ENCODE measurements at places on chromosomes 6 and 20.

DNA sequence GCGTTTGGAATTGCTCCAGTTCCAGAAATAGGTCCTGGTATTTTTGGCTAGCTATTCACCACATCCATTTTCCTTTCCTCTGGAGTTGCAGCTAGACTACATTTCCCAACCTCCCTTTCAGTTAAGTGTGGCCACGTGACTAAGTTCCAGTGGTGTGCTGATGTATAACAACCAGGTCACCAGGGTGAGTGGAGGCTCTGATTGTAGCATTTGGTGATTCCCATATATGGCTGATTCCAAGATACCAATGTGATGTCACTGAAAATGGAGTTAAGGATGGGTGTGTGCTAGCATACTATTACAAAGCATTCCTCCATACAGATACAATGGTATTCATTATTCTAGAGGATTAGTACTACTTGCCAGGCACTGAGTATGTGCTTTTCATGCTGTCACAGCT lies 49.7 kb upstream of the STK35 start:
- no peak for DNase-seq

DNA sequence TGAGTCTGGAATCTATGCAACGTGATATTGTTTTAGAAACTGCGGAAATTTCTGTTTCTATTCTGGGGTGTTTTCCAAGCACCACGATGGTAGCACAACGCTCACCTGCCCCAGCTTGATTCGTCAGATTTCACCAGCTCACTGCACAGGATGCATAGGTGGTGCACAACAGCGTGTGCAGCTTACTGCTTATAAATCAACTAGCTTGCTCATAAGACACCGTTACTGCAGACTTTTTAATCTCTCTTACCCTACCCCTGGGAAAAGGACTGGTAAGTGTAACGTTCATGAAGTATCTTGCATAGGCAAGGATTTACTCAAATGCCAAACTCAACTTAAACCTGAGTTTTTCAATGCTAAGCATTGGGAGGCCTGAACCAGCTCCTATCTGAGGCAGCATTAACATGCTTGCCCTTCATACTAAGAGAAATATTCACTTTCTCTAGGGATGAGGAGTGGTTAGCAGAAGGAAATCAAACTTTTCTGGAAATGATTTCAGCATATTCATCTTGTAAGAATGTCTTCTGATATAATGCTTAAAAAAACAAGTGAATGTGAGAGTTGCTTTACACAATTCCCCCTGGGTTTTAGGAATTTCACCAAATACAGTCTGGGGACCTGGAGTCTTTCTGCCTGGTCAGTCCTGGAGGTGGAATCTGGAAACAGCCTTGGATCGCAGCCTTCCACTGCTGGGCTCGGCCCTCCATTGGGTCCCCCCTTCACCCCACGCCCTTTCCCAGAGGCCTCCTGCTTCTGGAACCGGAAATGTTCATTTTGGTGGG lies 100.6 kb downstream of the DACT2 start:
- no peak for DNase-seq

DNA sequence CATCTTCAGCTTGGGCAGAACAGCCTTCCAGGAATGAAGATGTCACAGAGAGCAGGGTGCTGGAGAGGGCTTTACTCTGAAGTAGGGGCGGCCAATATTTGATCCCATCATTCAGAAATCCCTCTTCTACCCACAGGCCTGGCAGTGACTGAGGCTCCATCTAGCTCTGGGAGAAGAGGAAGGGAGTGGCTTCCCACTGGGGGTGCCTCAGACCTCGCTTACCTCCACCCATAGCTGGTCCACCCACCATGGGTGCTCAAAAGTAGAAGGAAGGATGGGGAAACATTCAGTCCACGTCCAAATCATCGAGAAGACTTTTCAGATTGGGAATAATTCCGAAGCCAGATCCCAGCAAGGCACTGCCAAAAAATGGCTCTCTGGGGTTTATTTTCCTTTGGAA lies 11.8 kb upstream of the THBD start:
- no peak for DNase-seq

DNA sequence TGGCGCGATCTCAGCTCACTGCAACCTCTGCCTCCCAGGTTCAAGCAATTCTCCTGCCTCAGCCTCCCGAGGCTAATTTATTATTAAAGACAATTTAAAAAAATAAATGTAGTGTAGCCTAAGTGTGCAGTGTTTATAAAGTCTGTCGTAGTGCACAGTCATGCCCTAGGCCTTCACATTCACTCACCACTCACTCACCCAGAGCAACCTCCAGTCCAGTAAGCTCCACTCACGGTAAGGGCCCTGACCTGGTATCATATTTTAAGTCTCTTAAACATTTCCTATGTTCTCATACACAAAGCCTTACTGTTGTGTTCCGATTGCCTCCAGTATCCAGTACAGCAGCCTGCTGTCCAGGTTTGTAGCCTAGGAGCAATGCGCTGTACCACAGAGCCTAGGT lies 168.2 kb upstream of the FOXQ1 start:
- DNase-seq = no peak

GRCh38 chr20:64165866-64166600 lies 1.8 kb downstream of the MYT1 start:
- no peak for DNase-seq

DNA sequence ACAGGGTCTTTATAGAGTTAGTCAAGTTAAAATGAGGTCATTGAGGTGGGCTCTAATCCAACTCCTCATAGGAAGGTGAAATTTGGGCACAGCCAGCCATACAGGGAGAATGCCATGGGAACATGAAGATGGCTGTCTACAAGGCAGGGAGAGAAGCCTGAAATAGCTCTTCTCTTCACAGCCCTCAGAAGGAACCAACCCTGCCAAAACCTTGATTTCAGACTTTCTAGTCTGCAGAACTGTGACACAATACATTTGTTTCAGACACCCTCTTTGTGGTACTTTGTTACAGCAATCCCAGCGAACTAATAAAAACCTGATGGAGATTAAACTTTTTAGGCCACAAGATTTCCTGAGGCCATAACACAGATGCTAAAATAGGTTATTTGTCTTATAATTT lies 43.1 kb upstream of the HECA start:
- DNase-seq = no peak

DNA sequence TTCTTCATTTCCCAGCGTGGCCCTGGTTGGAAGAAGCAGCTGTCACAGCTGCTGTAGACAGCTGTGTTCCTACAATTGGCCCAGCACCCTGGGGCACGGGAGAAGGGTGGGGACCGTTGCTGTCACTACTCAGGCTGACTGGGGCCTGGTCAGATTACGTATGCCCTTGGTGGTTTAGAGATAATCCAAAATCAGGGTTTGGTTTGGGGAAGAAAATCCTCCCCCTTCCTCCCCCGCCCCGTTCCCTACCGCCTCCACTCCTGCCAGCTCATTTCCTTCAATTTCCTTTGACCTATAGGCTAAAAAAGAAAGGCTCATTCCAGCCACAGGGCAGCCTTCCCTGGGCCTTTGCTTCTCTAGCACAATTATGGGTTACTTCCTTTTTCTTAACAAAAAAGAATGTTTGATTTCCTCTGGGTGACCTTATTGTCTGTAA lies 292.7 kb downstream of the ESR1 start:
- DNase-seq = no peak

GRCh38 chr6:113489952-113490746 lies 367.0 kb upstream of the MARCKS start:
- DNase-seq = peak; percentile 19

DNA sequence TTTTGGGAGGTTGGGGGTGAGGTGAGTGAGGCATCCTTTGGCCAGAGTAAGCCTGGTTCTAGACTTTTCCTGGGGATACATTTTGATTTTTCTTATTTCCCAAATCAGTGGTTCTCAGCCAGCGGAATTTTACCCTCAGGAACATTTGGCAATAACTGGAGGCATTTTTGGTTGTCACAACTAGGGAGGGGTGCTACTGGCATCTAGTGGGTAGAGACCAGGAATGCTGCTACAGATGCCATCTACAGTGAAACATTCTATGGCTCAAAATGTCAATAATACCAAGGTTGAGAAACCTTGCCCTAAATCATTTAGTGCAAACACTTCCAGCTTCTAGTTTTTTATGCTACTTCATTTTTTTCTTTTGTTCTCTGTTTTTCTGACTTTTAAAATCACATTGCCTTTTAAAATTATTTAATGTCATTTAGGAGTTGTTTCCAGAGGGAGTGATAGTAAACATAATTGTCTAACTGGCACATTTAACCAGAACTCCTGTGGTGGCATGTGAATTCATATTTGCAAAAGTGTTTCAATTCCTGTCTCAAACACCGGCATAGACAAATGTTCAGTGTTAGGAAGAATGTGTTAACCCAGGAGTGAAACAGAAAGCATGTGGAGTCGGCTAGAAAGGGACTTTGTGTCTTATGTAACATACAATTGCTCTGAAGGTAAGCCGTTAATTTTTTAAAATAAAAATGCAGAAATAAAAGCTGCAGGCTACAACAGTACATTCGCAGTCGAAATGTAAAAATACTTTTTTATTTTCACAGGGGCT lies 59.0 kb downstream of the QRSL1 start:
- no peak for DNase-seq

- no peak for DNase-seq
These were observed 552.3 kb upstream of the FLRT3 start for GRCh38 chr20:14889496-14890255.

DNA sequence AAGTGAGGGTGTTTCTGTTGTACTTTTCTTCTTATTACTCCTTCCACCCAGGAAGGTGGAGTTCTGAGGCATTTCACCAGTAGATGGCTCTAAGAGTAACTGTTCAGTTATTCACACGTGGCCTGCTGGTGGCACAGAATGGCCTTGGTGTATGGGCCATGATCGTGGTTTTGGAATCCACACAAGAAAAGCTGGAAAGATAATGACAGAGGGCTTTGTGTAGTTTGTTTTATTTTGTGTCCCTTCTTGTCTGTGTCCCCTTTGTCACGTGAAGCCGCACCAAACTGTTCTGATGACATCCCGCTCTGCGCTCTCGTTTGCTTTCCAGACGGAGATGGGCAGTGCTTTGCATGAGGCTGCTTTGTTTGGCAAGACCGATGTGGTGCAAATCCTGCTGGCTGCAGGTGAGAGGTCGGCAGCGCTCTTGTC lies 93.4 kb downstream of the ANKS1A start:
- DNase-seq = peak; percentile 11

DNA sequence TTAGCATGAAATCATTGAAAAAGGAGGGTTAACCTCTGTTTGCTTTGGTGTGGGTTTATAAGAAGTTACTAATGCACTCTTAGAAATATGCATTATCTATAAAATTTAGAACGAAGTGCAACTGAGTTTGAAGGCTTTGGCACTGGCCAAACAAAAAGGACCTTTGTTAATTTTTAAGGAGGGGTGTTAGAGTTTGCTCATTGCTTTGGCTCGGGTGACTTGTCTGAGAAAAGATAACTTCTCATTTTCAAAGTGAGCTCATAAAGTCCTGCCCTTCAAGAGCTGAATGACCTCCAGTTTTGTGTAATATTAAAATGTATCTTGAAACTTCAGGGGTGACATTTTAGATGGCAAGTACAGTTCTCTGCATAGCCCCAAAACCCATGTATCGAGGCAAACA lies 25.9 kb downstream of the NEDD9 start:
- no peak for DNase-seq

GRCh38 chr6:113328886-113329381 lies 528.2 kb upstream of the MARCKS start:
- no peak for DNase-seq

- DNase-seq = no peak
These were observed 363.7 kb downstream of the CDH4 start for GRCh38 chr20:61615806-61616205.

- no peak for DNase-seq
These were observed 381 bp upstream of the PEX7 start for GRCh38 chr6:136822046-136822375.

- no peak for DNase-seq
These were observed 729 bp downstream of the ATG5 start for GRCh38 chr6:106324726-106325335.
